Brain (organoid and tissue), 16 donors: ENCODE measurements at places on chromosomes 3 and 15. TPM values are rescaled to one million over a fixed set of nuclear protein-coding genes. Genes with fewer than 3 reads are reported as not detected.

REC114 gene
- polyA plus RNA-seq = not detected

DNA sequence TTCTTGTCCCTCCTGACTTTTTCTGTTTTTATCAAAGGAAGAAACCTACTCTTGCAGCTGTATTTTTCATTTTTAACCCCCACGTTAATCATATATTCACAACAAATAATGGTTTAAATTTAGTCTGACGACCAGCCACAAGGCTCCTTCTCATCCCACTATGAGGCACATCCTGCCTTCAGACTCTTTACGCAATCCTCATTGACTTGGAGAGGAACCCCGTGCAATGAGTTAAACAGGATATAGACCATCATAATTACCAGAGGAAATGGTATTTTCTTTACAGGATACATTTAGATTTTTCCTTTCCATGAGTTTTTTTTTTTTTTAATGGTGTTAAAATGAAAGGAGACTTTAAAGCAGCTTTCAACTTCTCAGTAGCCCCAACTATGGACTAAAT lies 68.5 kb downstream of the WWTR1 start:
- DNase-seq = no peak

DNA sequence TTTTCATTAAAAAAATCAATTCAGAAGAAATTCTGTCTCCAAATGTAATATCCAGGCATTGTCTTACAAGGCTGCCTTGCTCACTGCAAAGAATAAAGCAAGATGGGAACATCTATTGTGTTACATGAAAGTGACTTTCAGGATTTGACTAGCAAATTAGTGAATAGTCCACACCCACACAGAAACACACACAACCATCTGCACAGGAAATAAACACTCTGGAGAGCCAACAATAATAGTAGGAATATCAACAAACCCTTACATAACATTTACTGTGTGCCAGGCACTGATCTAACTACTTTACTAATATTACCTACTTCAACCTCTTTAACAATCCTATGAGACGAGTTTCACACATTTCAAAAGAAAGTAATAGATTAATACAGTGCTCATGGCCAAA lies 28.9 kb upstream of the ZNF385D start:
- DNase-seq = no peak

- DNase-seq = peak; percentile 15
Measured at GRCh38 chr15:83206526-83207008, 1.1 kb downstream of the HDGFL3 start.

UTS2B gene
- not detected for polyA plus RNA-seq

CPNE9 gene
- 2.7 TPM for polyA plus RNA-seq

GRCh38 chr3:197219619-197220018 lies 78.8 kb downstream of the DLG1 start:
- no peak for DNase-seq

GRCh38 chr3:167851171-167851570 lies 115.7 kb downstream of the SERPINI1 start:
- no peak for DNase-seq

- no peak for DNase-seq
Measured at GRCh38 chr15:31465083-31465955, 138.7 kb downstream of the KLF13 start.

STAB1 gene
- polyA plus RNA-seq = 10.7 TPM

GRCh38 chr3:63390710-63391230 lies 112.7 kb downstream of the SYNPR start:
- DNase-seq = no peak

DNA sequence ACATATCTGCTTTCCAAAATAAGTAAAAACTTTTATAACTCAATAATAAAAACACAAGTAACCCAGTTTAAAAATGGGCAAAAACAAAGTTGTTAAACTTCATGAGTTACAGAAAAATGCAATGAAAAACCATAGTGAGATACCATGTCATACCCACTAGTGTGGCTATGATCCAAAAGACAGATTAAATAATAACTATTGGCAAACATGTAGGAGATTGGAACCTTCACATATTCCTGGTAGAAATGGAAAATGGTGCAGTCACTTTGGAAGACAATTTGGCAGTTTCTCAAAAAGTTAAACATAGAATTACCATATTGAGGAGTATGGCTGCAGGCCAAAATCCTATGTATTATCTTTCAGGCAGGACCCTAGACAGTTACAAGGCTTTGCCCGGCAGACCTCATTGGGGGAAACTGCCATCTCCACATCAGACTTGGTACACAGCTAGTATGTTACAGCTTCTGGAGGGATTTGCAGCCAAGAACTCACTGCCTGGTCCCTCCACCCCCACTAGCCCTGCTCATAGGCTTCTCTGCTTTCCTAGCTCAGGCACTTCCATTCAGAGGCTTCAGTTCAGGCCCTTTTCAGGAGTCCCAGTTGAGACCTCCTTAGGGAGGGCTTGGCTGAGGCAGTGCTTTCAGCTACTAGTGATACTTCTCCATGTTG lies 147.8 kb downstream of the NEK10 start:
- no peak for DNase-seq

SPINK8 gene
- polyA plus RNA-seq = 1.4 TPM

DNA sequence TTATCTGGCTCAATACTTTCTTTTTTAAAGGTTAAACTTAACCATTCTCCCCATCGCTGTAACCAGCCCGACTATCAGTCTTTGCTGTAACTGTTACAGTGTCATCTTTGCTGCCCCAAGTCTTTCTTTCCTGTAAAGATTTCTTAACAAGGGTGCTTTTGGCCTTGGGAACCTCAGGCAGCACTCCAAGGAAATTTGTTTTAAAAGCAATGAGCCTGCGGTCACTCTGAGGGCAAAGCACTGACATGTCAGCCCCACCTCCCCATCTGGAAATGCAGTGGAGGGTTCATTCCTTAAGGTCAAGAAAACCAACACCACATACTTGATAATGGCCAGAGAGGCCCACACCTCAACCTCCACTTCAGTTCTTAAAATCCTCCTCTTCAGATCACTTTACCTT lies 3.2 kb downstream of the TRANK1 start:
- no peak for DNase-seq

DNA sequence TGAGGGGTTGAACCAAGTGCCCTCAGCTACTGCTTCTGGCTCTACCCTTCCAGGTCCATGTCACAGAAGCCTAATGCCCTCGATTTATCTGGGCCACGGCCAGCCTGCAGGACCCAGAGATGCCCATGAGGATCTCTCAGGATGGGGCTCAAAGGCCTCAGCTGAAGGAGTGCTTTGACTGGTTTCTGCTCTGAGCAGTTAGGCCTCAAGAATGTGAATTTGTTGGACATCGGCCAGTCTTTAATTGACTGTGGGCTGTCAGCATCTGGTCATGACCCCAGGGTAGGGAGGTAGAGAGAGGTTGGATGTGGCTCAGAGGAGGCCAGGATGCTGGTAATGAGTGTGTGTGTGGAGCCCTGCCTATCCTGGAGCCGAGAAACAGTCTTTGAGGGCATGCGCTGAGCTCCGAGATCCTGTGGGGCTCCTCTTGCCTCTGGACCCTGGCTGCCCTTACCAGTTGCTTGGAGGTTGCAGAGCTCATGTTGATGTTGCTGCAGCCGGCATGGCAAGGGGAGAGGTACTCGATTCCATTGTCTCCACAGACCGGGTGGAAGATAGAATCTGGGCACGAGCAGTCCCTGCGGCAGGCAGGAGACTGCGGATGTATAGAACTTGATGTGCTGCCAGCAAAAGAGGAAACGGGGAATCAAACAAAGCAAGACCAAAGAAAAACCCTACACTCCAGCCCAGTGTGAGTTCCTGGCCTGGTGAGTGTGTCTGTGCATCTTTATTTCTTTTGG lies 49.1 kb upstream of the RAB6B start:
- peak; percentile 36 for DNase-seq

LRRC15 gene
- not detected for polyA plus RNA-seq

GRCh38 chr3:185423178-185423577 lies 60.2 kb downstream of the MAP3K13 start:
- DNase-seq = no peak

DNA sequence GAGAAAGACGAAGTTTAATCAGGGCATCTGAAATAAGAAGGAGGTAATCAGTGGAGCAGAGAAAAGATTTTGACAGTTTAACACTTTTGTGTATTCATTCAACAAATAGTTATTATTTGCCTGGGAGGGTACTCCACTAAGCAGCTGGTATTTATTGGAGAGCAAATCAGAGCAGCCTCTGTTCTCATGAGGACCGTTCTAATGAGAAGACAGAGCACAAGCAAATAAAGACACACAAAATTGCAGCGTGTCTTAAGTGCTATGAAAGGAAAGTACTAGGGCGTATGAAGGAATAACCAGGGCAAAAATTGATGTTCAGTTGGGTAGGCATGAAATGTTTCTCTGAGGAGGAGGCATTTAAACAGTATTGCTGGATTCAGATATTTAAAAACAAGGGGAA lies 302.9 kb upstream of the RARB start:
- DNase-seq = no peak

DNA sequence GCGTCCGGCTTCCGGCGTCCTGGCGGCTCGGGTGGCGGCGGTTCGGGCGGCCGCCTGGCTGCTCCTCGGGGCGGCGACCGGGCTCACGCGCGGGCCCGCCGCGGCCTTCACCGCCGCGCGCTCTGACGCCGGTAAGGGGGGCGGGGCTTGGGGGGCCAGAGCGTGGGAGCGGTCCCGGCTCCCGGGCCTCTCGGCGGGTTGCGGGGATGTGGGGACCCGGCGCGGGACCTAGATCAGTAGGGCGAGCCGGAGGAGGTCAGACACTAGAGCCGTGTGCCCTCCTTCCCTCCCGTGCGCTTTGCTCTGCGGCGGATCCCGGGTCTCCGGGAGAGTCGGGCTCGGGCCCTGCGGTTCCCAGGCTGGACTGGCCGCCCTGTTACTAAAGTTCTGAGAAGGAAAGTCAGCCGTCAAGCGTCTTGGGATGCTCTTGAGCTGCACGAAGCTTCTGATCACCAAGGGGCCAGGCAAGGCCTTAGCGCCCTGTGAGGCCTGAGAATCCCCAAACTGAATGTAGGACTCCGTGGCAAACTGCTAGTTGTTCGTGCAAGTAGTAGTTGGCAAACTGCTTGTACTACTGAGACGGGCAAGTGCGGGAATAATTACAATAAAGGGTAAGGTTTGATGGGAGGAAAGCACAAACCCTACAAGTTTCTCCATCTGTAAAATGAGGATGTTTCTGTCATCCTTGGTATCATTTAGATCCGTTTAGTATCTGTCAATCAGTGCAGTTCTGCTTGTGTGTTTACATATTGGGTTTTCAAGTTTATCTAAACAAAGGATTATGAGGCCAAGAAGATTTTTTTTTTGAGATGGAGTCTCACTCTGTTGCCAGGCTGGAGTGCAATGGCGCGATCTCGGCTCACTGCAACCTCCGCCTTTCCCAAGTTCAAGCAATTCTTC lies 587 bp downstream of the PIGX start:
- DNase-seq = peak; percentile 86

GRCh38 chr3:149621218-149622005 lies 36.4 kb downstream of the WWTR1 start:
- DNase-seq = no peak
